Activated naive CD8-positive, alpha-beta T cell treated with anti-CD3 and anti-CD28 coated beads, Interleukin-2, amount 10 ng/mL, durations not matched to agents 7 days and 5 days (primary cell): ENCODE measurements at places on chromosomes 4 and X. TPM values are rescaled to one million over a fixed set of nuclear protein-coding genes. Genes with fewer than 3 reads are reported as not detected.

GRCh38 chr4:37475087-37475486 lies 211.1 kb downstream of the RELL1 start:
- H3K4me3 ChIP-seq, result no peak overlapping the region
- no peaks in the 10 kb centered on the region for H3K4me1 ChIP-seq
- H3K27ac ChIP-seq, result no peak overlapping the region
- DNase-seq, result no peak

DNA sequence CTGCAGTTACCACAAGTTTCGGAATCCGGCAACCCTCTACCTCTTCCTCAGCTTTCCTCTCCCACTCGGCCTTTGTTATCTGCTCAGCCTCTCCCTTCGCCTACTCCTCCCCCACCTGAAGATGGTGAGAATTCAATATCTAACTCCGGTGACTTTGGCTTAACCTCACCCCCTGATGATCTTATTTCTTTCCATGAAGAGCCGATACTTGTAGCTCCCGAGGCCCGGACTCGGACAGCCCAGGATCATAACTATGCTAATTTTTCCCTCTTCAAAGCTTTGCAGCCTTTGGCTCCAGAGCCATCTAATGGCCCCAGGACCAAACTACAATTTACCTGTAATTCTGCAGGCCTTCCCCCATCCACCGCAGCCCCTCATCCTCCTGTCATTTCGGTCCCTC lies 32.0 kb upstream of the MGST2 start:
- no peak overlapping the region for H3K27ac ChIP-seq
- no peak for DNase-seq
- peaks cover 28% of the 10 kb centered on the region for H3K27me3 ChIP-seq
- H3K4me1 ChIP-seq, result no peaks in the 10 kb centered on the region
- no peak overlapping the region for H3K4me3 ChIP-seq

DNA sequence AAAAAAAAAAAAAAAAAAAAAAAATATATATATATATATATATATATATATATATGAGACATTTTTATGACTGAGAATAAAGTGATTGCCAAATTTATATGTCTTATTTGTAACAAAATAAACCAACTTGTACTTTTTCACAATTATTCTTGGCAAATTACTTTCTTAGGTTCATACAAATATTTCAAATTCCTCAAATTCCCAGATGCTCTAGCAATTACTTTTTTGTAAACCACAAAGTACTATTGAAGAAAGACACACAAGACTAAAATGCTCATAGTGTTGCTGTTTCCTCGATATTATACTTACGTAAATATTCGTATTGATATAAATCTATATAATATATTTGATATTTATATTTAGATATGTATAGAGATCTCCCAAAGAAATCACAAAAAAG lies 390.0 kb downstream of the FAT4 start:
- H3K4me3 ChIP-seq, result no peak overlapping the region
- H3K36me3 ChIP-seq, result no peaks in the 10 kb centered on the region
- no peaks in the 10 kb centered on the region for H3K4me1 ChIP-seq
- H3K27ac ChIP-seq, result no peak overlapping the region
- no peaks in the 10 kb centered on the region for H3K27me3 ChIP-seq
- no peak for DNase-seq

Gene ARMCX1
- 0.45 TPM for total RNA-seq

DNA sequence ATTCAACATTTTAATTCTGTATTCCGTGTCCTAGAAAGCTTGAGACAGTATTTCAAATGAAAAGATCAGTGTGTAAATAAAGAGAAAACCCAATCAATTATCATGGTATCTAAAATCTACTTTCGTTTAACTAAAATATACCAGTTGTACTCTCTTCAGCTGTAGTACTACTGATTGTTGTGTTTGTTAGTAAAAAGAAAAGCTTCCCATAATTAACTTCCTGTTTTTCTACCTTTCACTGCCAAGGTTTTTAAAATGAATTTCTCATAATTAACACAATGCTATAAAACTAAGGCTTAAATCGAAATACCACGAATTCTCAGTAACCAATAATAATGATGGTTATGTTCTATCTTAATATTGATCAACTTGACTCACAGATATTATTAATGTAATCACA lies 37.4 kb downstream of the PPP3CA start:
- no peaks in the 10 kb centered on the region for H3K27me3 ChIP-seq
- H3K36me3 ChIP-seq, result peaks cover 2% of the 10 kb centered on the region
- H3K27ac ChIP-seq, result no peak overlapping the region
- peaks cover 13% of the 10 kb centered on the region for H3K4me1 ChIP-seq
- DNase-seq, result no peak

Gene MECP2
- total RNA-seq, result 81.9 TPM

Gene REPS2
- total RNA-seq, result 0.31 TPM
